Activated naive CD4-positive, alpha-beta T cell treated with Interleukin-2 at 50 U/mL for 16 hours (primary cell): ENCODE measurements at places on chromosomes 3 and 15.

DNA sequence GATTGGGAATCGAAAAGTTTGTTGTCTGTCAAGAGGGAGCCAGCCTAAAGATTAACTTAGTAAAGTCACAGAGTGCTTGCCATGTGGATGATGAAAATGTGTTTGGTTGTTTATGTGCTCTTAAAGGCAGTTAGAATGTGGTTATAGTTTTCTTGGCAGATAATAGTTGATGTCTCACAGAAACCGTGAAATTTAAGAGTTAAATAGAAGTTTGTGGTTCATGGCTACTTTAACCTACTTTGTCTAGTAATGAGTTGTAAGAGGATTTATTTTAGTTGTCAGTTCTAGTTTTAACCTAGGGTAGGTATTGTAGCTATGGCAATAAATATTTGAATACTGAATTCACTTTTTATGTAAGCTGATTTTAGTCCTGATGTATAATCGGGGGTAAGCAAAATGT lies 36.4 kb upstream of the EIF3J start:
- no peak for DNase-seq

- no peak for DNase-seq
These were observed 64.8 kb upstream of the SLCO2A1 start for GRCh38 chr3:134094491-134094890.

DNA sequence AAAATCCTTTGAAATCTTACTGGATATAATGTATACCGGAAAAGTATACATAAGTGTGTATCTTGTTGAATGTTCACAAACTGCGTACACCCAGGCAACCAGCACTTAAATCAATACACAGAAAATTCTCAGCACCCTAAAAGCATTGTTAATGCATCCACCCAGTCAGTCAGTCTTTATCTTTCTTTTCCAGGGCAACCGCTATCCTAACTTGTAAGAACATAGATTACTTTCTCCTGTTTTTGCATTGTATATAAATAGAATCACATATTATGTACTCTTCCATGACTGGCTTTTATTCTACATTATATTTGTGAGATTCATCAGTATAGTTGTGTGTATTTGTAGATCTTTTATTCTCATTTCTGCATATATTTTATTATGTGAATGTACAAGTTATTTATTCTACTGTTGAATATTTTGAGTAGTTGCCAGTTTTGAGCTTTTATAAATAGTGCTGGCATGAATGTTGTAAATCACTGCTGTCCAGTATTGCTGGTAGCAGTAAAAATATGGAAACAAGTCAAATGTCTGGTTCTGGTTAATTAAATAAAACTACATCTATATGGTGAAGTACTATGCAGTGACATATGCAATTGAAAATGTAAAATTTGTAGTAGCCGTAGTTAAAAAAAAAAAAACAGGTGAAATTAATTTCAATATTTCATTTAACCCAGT lies 62.1 kb downstream of the PDCD6IP start:
- DNase-seq = no peak

DNA sequence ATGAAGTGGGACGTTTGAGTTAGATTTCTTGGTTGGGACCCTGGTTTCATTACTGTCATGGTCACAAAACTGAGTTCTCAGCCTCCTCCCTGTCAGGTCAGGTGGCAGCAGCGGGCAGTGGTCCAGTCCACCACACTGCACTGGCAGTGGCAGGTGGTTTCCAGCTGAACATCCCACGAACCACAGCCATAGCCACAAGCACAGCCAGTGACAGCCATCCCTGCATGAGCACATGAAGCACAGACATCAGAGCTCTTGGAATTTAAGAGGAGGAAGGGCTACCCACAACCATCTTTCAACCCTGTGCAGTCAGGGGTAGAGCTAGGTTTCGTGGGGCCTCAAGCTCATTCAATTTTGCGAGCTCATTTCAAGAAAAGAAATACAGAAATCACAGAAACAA lies 1.5 kb downstream of the RETNLB start:
- no peak for DNase-seq

GRCh38 chr3:187473778-187474406 lies 105.7 kb downstream of the RTP4 start:
- no peak for DNase-seq

DNA sequence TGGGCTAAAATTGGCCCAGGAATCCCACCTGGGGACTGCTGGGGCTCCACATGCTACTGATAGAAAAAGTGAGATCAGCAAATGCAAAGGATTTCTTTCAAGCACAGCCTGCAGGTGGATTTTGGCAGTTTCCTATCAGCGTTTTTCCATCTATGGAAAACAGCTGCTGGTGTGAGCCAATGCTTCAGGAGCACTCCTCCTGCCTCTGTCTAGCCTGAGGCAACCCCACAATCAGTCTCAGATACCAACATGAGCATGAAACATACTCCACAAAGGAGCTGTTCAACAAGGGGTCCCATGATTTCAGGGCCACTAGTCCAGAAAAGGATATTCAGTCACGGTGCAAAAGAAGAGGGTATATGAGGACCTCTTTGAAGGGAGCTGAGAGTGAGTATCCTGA lies 311.5 kb upstream of the THBS1 start:
- DNase-seq = no peak

DNA sequence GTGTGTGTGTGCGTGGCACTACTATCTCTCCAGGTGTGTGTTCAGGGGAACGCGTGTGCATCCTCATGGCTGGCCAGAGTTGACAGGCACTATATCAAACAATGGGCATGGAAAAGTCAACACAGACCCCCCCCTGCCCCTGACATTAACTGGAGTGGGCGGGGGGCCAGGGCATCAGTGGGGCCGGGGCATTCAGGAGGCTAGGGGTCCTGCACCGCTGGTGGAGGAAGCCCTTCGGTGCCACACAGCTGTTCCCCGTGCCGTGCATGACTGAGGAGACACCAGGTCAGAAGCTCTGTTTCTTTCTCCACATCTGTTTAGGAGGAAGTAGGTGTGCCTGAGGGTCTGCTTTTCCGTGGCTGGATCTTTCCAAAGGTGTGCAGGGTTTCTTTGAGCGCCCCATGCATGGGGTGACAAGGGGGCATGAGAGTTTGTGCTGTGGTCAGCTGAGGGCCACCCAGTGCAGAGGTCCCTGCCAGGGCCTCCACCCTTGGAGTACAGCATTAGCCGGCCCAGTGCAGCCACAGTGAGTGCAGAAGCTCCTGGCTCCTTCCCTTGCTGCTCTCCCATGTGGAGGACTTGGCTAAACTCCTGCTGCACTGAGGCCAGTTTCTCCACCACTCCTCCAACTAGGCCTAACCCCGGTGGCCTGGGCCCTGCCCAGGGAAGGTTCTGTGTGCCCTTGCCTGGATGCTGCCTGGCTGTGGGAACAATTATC lies 7.5 kb downstream of the C3orf22 start:
- DNase-seq = no peak
